ENCODE measurements at places on chromosomes 16 and 17.

GRCh38 chr16:31022544-31023251, 10.7 kb upstream of the STX4 start:
- DNase-seq, result no peak

- peak; percentile 44 for DNase-seq
Measured at GRCh38 chr16:19008245-19009169, 24.8 kb downstream of the TMC7 start.

- no peak for DNase-seq
Measured at GRCh38 chr17:72004011-72004427, 116.8 kb upstream of the SOX9 start.

GRCh38 chr17:41367426-41368075, 2.1 kb downstream of the KRT33B start:
- DNase-seq, result no peak

- no peak for DNase-seq
Measured at GRCh38 chr17:77926981-77927380, 31.5 kb upstream of the TNRC6C start.

GRCh38 chr17:17084317-17084835, 42.1 kb downstream of the MPRIP start:
- DNase-seq, result no peak

GRCh38 chr16:62752854-62753253, 716.6 kb upstream of the CDH8 start:
- no peak for DNase-seq

DNA sequence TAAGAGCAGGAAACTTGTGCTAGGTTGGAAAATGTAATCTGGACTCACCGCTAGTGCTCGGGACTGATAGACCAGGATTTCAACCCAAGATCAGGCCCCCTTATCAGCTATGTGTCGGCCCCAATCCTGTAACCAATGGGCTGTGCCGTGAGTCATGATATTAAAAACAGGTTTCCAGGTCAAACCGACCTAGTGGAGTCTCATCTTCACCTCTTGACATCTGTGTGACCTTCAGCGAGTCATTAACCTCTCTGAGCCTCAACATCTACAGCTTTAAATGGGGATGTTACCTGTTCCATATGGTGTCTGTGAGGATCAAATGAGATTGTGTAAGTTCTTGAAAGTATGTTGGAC, 512 bp downstream of the PMM2 start:
- DNase-seq, result peak; percentile 29

GRCh38 chr17:14361945-14362508, 61.1 kb downstream of the HS3ST3B1 start:
- DNase-seq, result no peak

GRCh38 chr17:39695089-39695474, 4.8 kb upstream of the ERBB2 start:
- DNase-seq, result no peak

DNA sequence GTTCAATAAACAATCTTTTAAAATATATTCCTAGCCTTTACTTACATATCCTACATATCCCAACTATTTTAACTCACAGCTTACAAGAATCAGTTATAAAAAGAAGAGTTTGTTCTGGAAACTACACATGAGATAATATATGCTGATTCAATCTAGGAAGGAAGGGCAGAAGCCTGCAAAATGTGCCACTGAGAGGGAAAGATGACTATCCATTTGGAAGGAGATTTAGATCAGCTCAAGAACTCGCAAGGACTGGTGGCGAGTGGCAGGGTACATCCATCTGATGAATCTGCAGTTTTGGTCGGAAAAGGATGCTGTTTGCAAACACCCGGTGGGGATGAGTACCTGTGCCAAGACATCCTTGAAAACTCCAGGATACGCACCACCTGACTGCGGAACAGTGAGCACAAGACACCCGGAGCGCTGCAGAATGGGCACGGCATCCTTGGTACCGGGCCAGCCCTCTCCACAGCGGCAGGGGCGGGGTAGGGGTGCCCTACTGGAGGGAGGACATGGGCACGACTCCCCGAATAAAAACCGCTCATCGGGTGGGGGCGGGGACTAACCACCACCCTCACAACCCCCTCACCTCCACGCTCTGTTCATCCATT, 723 bp downstream of the TRIM37 start:
- peak; percentile 84 for DNase-seq

- no peak for DNase-seq
Measured at GRCh38 chr17:1027044-1027443, 30.1 kb downstream of the TIMM22 start.

DNA sequence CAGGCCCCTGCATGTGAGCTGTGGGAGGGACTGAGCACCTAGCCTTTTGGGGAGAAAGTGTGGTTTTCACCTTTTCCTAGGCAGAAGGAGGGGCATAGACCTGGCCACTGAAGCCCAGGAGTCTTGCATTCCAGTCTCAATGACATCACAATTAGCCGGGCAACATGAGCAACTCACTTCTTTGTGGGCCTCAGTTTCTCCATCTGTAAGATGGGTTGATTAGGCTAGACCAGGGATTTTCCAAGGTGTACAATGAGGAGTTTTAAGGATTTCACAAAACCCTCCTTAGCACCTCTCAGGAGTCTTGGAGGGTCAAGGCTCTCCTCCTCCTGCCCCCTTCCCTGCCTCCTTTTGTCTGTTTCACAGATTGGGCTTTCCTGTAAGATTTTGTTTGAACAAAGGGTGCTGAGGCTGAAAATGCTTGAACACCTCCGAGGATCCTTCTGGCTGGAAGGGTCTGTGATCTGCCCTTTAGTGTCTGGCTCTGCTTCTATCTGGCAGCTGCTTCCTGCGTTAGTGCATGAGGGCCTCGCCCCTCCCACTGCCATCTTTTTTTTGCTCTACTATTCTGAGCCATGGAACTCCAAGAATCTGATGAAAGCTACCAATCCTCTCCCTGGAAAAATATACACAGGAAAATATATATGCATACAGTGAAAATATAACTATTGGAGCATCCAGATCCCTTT, 52.4 kb upstream of the ETV4 start:
- no peak for DNase-seq

- DNase-seq, result no peak
Measured at GRCh38 chr17:50908860-50909764, 43.0 kb upstream of the TOB1 start.

- DNase-seq, result peak; percentile 36
Measured at GRCh38 chr16:65756163-65756562, 610.3 kb upstream of the CDH5 start.

GRCh38 chr16:74623839-74624235, 16.9 kb upstream of the GLG1 start:
- DNase-seq, result no peak

- DNase-seq, result no peak
Measured at GRCh38 chr17:38447502-38448085, 19.3 kb downstream of the ARHGAP23 start.

- no peak for DNase-seq
Measured at GRCh38 chr17:57138956-57139576, 54.0 kb downstream of the AKAP1 start.

GRCh38 chr17:80931421-80932265, 60.0 kb upstream of the CHMP6 start:
- no peak for DNase-seq

- DNase-seq, result no peak
Measured at GRCh38 chr16:49354991-49355390, 18.6 kb upstream of the C16orf78 start.

GRCh38 chr17:48426761-48427500, 3.1 kb downstream of the SKAP1 start:
- DNase-seq, result no peak

DNA sequence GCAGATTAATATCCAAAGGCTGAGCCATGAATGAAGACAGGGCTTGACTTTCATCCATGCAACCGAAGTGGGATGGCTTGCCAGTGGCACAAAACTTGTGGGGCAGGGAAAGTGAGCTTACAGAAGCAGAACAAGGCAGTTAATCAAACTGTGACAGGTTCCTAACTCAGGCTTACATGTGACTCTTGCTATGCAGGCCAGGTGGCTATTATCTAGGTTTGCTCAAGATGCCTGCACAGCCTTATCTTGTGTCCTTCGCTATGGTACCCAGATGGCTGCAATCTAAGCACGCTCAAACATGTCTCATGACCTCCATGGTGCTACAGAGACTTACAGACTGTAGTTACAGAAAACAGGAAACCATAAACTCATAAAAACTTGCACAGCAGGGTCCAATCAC, 8.6 kb upstream of the DNAH9 start:
- DNase-seq, result no peak

GRCh38 chr17:17416400-17417360, 60.1 kb upstream of the MED9 start:
- no peak for DNase-seq

DNA sequence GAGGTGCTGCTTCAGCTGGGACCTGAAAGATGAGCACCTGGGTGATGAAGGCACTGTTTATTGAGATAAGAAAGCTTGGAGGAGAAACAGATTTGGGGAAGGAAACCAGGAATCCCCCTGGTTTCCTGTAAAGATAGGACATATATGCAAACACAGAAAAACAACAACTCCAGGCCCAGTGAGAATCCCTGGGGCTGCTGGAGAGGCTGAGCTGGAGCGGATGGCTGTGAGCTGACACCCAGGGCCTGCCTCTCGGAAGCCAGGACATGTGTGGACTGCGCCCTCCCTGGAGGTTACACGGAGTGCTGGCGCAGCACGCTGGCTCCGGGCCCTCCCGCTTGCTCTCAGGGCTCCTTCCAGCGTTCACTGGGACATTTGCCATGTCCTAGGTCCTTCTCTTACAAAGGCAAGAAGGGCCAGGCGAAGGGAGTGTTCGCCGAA, 57.5 kb downstream of the CYB5B start:
- DNase-seq, result no peak

DNA sequence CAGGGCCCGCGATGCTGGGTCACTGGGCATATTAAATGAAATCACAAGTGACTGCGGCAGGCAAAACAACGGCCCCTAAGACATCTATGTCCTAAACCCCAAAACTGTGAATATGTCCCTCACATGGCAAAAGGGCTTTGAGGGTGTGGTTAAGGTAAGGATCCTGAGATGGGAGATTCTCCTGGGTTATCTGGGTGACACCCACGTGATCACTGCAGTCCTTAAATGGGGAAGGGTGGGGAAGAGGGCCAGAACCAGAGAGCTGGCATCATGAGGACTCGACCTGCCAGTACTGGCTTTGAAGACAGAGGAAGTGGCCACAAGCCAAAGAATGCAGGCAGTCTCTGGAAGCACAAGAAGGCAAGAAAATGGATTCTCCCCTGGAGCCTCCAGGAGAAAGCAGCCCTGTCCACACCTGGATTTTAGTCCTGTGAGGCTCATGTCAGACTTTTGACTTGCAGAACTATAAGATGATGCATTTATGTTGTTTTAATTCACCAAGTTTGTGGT, 12.5 kb downstream of the COTL1 start:
- no peak for DNase-seq

- peak; percentile 71 for DNase-seq
Measured at GRCh38 chr16:23072084-23072599, 77.1 kb downstream of the USP31 start.

GRCh38 chr17:77409282-77410161, 268.8 kb downstream of the SEC14L1 start:
- no peak for DNase-seq

GRCh38 chr16:57858635-57859034, 56.3 kb upstream of the KIFC3 start:
- no peak for DNase-seq

DNA sequence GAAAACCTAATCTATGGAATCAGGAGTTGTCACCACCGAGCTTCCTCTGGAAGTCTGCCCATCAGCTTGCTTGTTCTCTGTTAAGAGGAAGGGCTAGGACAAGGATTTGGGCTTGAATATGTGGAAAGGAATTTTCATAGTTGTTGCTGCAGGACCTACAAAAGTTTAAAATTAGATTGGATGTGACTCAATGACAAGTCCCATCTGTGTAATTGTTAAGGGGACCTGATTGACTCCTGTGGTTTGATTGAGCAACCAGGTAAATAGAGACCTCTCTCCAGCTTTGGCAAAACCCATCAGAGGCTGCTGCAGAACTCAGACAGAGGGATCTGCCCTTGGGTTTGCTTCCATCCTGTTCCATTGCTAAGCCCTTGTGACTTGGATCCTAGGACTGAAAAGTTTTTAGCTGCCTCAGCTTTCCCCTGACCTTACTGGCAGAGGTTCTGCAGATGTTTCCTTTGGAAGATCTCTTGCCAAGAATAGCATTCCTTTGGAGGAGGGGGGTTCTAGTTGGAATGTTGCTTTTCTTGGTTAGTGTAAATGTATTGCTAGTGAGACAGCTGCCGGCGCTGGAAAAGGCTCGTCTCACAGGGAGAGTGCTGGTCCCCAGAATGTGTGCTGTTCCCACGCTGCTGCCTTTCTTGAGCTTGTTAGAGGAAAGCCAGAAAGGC, 50.0 kb downstream of the SF3B3 start:
- DNase-seq, result no peak

GRCh38 chr17:7717756-7718350, 309 bp downstream of the DNAH2 start:
- no peak for DNase-seq

- DNase-seq, result peak; percentile 61
Measured at GRCh38 chr16:23434380-23434779, 18.6 kb downstream of the COG7 start.

DNA sequence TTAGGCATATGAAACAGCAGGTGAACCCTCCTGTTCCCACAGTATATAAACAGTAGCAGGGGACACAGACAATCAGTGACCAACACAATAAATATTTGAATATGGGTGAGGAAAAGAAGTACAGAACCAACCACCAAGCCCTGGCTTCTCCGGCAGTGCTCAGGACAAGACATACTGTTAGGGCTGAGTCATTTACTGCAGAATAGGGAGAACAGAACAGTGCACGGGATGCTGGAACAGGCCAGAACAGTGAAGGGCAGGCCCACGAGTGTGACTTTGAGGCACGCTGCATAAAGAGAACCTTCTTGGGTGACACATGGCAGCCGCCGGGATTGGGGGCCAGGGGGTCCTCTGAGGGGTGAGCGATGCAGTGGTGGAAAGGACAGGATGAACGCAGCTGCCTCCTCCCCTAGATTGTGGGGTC, 160.4 kb downstream of the CMIP start:
- DNase-seq, result no peak

DNA sequence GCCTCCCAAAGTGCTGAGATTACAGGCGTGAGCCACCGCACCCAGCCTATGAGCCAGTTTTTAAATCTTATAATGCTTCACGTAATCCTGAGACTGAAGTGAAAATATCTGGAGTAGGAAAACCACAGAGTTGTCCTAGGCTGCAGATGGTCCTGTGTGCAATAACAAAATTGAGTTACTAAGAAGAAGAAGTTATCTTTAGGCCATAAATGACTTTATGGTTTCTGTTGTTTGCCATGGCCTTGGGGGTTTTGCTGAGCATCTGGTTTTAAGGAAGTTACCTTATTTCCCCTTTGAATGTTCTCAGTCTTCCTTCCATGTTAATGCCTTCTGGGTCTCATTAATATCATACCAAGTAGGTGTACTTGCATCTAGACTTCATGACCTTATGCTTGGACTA, 16.5 kb downstream of the NMT1 start:
- DNase-seq, result no peak

- DNase-seq, result no peak
Measured at GRCh38 chr17:65362826-65363225, 198.6 kb downstream of the AXIN2 start.

GRCh38 chr16:12664164-12664733, 139.4 kb downstream of the CPPED1 start:
- DNase-seq, result no peak
